ENCODE measurements at places on chromosomes 2 and 18.
A peak's percentile ranks its signal among the peaks of the same experiment; 100 is the strongest.

DNA sequence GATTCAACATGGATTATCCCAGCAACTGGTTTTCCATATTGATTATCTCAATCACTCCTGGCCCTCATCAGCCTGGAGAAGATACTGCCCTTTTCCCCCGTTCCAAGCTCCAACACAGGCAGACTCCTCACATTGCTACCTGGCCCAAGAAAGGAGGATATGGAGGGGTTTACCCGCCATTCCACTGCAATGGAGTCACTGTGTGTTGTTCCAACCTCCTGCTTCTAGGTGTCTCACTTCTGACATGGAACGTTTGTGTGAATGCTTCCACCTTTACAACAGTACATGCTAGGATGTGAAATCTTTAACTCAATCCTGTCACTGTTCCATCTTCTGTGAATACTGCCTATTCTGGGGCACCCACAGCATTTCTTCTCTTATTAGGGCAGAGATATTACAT, 36.7 kb downstream of the RMP24 start:
- no peak for DNase-seq

DNA sequence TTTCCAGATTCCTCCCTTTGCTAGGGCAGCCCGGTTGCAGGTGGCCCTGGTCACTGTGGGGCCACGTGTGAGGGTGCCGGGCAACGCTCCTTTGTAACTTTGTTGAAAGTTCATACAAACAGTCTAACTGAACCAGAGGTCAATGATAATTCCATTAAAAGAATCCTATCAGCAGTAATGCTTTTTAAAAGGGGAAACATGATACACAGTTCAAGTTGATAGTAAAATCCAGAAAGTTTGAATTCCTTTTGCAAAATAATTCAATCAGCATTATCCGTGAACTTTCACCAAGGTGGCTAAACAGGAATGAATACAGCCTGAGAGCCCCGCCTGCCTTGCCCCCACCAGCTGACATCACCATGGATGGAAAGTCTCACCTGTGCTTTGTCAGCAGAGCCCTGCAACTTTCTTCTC, 166.2 kb downstream of the ACKR3 start:
- DNase-seq, result no peak

- DNase-seq, result no peak
Observed at GRCh38 chr2:144261336-144261735, 258.6 kb downstream of the ZEB2 start.

DNA sequence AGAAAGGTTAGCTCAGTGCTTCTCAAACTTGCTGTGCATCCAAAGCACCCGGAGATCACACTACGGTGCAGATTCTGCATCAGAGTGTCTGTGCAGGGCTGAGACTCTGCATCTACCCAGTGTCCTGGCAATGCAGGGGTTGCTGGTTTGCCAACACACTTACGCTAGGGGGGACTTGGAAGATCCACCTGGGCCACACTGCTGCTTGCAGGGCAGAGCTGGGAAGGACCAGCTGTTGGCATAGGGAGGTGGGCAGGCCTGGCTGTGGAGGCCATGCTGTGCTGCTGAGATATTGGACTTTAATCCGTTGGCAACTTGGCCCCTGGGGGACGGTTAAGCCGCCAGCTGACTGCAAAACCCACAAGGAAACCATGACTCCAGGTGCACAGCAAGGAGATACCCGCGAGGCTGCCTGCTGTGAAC, 397.6 kb upstream of the HS6ST1 start:
- no peak for DNase-seq

- no peak for DNase-seq
Observed at GRCh38 chr2:235619544-235619943, 125.7 kb downstream of the AGAP1 start.

GRCh38 chr2:25690058-25690457, 16.7 kb upstream of the DTNB start:
- no peak for DNase-seq

- DNase-seq, result no peak
Observed at GRCh38 chr2:145813481-145813880, 1293.6 kb upstream of the ZEB2 start.

DNA sequence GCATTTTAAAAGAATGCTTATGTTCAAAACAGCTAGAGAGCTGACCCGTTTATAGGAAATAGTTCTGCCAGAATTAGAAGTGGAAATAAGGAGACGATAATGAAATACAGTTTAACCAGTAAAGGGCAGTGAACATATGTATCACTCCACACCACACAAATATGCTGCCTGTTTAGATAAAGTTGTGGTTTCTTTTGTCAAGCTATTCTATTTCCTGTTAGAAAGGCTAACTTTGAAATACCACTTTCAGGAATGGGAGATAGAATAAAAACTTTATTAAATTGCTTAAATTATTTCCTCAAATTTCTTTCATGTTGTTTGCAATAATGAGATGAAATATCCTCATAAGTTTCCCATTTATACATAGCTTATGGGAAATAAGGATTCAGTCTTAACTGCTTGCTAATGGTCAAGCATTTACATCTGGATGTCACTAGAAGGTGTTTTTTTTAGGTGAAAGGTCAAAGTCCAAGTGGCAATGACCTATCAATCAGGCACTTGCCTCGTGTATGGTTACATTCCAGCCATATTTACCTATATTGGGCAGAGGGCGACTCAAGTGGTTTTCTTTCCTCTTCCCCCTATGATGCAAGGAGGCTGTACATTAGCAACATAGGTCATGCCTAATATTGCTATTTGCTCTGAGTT, 148.9 kb downstream of the ZEB2 start:
- no peak for DNase-seq

- DNase-seq, result no peak
Observed at GRCh38 chr2:48249631-48250473, 280.1 kb upstream of the STON1 start.

- no peak for DNase-seq
Observed at GRCh38 chr2:25817630-25818029, 60.7 kb downstream of the ASXL2 start.

DNA sequence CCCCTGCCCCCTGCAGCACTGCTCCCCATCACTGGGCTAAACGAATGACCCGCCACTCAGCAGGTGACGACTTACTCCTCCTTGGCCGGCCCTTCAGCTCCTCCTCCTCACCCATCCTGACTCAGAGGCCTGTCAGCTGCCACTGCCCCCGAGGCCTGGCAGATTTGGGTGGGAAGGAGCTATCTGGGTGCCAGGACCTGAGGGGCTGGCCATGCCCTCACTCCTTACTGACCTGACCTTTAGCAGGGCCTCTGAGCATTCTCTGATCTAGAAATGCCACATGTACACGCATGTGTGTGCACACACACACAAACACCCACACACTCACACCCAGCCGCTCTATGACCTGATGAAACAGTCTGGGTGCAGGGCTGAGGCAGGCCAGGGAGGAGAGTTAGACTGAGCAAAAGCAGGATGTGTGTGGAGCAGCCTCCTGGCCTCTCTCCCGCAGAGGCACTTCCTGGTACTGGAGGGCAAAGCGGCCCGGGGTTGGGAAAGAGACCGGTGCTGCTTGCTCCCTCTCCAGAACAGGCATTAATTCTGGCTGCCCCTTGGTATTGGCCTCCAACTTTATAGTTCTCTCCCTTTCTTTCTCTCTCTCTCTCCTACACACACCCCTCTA, 68.0 kb downstream of the ZFP36L2 start:
- DNase-seq, result peak; percentile 79

DNA sequence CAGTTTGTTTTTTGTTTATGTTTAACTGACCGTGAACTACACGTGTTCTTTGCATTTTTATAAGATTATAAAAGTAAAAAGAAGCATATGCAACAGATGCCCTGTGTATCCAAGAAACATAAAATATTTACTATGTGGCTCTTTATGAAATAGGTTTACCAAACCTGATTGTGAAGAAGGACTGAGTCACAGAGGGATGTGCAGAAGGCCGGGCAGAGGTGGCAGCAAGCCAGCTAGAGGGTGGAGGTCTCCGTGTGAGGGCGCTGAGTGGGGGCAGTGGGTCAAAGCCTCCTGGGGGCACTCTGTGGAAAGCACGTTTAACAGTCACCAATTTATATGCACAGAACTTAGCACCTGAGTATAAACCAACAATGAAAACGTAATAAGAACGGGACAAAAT, 97.2 kb downstream of the TMEM18 start:
- no peak for DNase-seq

- DNase-seq, result no peak
Observed at GRCh38 chr18:74148543-74149070, 284 bp downstream of the TIMM21 start.

- DNase-seq, result no peak
Observed at GRCh38 chr2:107402330-107402729, 424.4 kb upstream of the RGPD4 start.

- no peak for DNase-seq
Observed at GRCh38 chr2:40095000-40095399, 315.9 kb upstream of the THUMPD2 start.

GRCh38 chr18:61924550-61924949, 31.7 kb upstream of the RNF152 start:
- DNase-seq, result no peak

GRCh38 chr2:175036582-175037018, 31.4 kb upstream of the CHN1 start:
- DNase-seq, result no peak

- DNase-seq, result no peak
Observed at GRCh38 chr2:219385958-219386520, 1.7 kb downstream of the DNPEP start.

- DNase-seq, result no peak
Observed at GRCh38 chr2:3000968-3001367, 376.6 kb downstream of the EIPR1 start.

DNA sequence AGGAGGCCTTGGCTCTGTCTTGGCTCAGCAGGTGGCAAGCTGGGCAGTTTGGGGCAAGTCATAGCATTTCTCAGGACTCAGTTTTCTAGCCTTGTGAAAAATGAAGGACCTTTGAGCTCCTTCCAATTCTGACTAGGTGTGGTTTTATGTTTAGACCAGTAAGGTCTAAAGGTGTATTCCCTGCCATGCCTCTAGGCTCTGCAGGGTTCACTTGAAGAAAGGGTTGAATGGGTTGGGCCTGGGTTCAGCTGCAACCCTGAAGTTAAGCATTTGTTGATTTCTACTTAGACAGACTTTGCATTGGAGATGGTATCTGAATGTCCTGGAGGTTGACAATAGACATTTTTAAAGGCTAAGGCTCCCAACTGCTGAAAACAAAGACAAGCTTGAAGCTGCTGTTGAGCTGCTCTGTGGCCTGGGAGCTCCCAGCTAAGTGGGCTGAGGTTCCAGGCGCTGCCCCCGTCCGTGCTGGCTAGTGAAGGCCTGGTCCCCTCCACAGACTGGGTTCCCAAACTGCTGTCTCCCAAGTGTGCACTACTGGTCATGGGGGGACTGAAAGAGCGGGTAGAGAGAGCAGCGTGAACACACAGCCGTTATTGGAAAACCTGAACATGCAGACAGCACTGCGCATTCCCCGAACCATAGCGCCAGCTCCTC, 100.7 kb upstream of the SMAD7 start:
- DNase-seq, result no peak

GRCh38 chr2:128834207-128834879, 515.7 kb upstream of the HS6ST1 start:
- DNase-seq, result no peak

GRCh38 chr18:54772056-54772455, 56.2 kb upstream of the RAB27B start:
- DNase-seq, result no peak

- no peak for DNase-seq
Observed at GRCh38 chr2:180115675-180116074, 108.6 kb upstream of the CWC22 start.

DNA sequence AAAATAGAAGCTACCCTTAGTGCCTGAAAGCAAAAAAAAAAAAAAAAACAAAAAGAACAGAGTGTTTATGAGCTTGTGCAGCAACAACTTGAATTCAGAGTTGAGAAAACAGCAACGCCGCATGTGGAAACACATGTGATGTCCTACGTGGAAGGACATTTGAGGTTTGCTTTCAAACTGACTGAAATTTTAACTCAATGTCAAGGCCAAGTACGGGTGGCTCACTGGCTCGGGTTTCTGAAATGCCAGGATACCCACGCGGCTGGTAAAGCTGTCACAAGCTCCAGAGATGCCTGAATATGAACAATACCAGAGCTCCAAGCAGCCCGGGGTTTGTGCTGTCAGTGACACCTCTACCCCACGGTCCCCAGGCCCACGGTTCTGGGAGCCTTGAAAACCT, 72.2 kb upstream of the THOC1 start:
- DNase-seq, result no peak

GRCh38 chr2:97764559-97765263, 51.3 kb downstream of the ZAP70 start:
- no peak for DNase-seq

- peak; percentile 60 for DNase-seq
Observed at GRCh38 chr2:236177967-236178889, 10.0 kb upstream of the GBX2 start.

DNA sequence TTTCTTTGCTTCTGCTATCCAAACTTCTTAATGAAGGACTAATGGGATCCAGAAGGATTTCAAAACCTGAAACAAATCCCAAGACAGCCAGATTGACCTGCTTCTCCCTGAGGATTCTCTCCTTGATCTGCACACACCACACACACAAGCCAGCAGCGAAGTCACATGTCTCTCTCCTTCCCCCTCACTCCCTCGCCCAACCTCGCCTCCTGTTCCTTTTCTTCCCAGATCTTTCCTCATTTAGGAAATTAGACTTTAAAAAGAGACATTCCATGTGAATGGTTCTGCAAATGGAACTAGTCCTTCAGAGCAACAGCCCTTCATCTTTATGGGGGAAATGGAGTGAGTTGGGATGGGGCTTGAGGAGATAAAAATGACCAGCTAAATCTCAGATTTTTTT, 639.1 kb upstream of the SETBP1 start:
- no peak for DNase-seq

DNA sequence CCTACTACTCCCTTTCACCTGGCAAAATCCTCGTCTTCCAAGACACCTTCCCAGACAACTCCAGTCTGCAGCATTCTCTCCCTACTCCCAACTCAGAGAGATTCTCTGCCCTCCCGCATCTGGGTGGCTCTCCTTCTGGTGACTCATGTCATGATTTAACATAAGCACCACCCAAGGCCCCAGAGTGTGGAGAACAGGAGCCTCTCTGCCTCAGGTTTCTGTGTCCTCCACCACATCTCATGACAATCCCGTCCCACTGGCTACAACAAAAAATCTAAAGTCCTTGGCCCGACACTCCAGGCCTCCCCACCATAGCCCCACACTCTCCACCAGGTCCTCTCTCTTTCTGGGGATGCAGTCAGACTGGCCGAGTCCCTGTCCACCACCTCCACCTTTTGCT, 197.1 kb downstream of the BCL11A start:
- DNase-seq, result no peak

- DNase-seq, result no peak
Observed at GRCh38 chr2:212078103-212078502, 460.5 kb downstream of the ERBB4 start.

DNA sequence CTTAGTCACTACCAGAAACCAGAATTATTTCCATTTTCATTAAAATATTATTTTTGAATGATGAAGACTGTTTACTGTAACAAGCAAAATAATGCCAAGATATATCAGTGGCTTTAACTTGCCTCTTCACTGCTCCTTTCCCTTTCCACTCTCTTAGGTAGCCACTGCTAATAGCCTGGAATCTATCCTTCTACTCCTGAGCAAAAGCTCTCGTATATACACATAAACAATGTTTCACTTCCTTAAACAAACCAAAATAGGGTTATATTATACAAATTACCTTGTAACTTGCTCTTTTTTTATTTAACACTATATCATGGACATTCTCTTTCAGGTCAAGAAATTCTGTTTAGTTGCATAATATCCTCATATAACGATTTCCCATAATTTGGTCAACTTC, 20.8 kb downstream of the IMMT start:
- no peak for DNase-seq
